ENCODE measurements at places on chromosomes 11 and 22.

- no peak for DNase-seq
Observed at GRCh38 chr11:12626616-12627015, 47.6 kb upstream of the TEAD1 start.

DNA sequence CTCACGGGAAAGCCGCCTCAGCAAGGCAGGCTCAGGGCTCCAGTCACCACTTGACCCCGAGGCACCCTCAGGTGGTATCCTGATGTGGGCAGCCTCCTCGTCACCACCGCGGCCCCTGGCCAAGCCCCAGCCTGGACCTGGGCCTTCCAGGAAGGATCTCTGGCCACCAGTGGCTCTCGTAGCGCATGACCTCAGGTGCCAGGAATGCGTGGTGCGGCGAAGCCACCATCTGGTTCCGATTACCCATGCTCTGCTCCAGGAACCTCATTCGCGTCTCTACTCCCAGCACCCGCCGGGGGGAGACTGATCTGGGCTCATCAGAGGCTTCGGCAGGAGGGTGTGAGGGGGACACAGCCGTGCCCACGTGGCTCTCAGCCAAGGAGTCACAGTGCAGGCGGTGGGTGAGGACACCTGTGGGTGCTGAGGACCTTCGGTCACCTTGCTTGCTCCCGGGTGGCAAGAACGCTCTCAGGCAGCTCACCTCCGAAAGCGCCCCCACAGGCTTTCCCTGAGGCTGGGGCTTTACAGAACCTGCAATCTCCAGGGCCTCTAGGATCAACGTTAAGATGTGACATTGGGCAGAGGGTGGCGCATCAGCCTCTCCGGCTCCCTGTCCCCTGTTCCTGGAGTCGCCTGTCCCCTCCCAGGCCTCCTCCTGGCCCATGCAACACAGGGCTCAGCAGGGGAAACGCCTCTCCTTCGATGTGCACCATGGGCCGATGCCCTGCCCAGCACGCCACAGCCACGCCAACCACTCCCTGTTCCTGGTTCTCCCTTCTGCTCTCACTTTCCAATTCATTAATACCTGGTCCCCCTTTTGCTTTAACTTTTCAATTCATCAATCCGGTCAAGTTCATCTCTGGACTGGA lies 39.0 kb downstream of the TBX1 start:
- no peak for DNase-seq

GRCh38 chr11:123173040-123173855 lies 21.8 kb downstream of the CLMP start:
- DNase-seq: no peak

GRCh38 chr11:125621995-125622394 lies 3.0 kb upstream of the CHEK1 start:
- DNase-seq: no peak

DNA sequence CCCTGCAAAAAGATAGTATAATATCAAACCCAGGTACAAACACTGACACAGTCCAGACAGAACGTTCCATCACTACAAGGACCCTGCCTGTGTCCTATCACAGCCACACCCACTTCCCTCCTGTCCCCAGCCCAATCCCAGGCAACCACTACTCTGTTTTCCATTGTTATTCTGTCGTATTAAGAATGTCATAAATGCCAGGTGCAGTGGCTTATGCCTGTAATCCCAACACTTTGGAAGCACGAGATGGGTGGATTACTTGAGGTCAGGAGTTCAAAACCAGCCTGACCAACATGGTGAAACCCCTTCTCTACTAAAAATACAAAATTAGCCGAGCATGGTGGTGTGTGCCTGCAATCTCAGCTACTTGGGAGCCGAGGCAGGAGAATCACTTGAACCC lies 89.0 kb downstream of the TRMU start:
- no peak for DNase-seq

- no peak for DNase-seq
Observed at GRCh38 chr22:39254789-39255298, 10.1 kb upstream of the PDGFB start.

Data from activated T-helper 1 cell treated with Interleukin-2 at 50 U/mL for 16 hours (primary cell).